Fibroblast of the aortic adventitia (primary cell): ENCODE measurements at places on chromosomes 5 and 9.
A peak's percentile ranks its signal among the peaks of the same experiment; 100 is the strongest.

- DNase-seq, result peak; percentile 49
Observed at GRCh38 chr5:137737349-137738131, 1.7 kb upstream of the KLHL3 start.

- no peak for DNase-seq
Observed at GRCh38 chr5:1074816-1075554, 36.9 kb downstream of the SLC12A7 start.

DNA sequence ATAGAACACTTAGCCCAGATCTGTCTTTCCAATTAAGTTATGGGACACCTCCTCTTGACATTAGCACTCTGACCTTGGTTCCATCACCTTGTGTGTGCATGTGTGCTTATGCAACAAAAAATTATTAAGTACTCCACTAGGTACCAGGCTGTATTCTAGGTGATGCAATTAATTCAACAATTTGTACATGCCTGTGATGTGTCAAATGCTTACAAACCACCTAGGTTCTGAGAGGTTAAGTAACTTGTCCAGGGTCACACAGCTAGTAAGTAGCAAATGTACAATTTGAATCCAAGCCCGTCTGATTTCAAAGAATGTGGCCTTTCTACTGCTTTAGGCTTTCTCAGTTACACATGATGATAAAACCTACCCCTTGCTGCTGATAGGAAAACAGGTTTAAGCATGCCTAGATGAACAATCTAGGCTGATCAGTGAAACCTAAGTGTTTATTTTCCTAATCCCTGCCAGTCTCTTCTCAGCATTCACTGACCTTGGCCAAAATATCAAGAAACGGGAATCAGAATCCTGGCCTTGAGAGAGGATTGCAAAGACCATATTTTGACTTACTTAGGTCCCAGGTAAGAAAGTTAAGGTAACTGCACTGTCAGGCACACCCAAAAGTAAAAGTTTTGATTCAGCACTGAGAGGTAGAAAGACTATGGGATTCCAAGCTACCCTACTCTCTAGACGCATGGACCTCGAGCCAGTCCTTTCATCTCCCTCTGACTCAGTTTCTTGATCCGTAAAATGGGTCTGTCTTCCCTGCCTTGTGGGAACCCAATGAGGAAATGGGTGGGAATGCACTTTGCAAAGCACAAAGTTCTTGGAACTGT is 1.0 kb downstream of the TBC1D2 start:
- DNase-seq, result no peak

GRCh38 chr9:589723-590122 is 251.8 kb upstream of the DMRT1 start:
- peak; percentile 90 for DNase-seq

- DNase-seq, result peak; percentile 96
Observed at GRCh38 chr9:114894609-114895433, 35.6 kb downstream of the TNFSF8 start.
